Endodermal cell (in vitro differentiated cells): ENCODE measurements at places on chromosomes 5 and 9.

GRCh38 chr5:59091965-59092364 is 509.1 kb downstream of the RAB3C start:
- no peak for DNase-seq

DNA sequence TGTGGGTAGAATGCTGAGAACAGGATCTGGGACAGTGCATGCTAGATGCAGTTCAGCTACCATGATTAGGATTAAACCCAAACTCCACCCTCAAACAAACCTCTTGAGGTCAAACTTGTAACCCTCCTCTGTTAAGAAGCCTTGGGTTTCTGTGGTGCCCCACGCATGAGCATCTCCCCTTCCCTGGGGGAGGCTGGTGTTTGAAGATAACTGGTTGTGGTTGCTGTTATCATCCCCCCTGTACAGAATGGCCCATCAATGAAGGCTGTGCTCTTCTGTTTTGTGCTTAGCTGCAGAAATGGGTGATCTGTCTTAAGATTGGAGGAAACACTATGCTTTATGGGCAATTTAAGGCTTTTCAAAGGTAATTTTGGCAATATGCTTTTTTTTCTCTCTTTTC is 4.4 kb upstream of the DAB2IP start:
- no peak for DNase-seq

DNA sequence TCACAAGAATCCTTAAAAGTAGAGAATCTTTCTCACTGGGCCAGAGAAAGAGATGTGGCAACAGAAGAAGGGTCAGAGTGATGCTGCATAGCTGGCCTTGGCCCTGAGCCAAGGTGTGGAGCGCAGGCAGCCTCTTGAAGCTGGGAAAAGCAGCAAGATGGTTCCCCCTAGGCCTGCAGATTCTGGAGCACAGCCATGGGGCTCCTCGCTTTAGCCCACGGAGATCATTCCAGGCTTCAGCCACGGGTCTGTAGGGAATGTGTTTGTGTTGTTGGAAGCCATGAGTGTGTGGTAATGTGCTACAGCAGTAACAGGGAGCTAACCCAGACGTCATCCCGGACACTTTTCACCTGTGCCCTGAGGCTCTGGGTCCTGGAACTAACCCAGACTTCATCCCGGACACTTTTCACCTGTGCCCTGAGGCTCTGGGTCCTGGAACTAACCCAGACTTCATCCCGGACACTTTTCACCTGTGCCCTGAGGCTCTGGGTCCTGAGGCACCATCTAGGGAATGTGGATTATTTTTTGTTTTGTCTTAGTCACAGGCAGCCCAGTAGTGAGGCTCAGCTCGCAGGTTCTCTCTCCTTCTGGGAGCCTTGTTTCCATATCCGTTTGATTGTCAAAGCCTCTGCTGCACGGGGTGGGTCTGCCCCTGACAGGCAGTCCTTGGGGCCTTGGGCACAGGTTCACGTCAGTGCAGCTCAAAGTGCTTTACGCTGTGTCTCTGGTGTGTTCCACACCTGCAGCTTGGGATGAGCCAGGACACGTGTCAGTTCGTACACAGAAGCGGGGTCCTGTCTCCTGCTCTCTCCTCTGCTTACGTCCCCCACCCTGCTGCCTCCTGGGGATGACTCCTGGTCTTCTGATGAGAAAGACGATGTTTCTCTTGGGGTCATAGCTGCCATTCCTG is 56.3 kb upstream of the EXOC3 start:
- peak; percentile 43 for DNase-seq

DNA sequence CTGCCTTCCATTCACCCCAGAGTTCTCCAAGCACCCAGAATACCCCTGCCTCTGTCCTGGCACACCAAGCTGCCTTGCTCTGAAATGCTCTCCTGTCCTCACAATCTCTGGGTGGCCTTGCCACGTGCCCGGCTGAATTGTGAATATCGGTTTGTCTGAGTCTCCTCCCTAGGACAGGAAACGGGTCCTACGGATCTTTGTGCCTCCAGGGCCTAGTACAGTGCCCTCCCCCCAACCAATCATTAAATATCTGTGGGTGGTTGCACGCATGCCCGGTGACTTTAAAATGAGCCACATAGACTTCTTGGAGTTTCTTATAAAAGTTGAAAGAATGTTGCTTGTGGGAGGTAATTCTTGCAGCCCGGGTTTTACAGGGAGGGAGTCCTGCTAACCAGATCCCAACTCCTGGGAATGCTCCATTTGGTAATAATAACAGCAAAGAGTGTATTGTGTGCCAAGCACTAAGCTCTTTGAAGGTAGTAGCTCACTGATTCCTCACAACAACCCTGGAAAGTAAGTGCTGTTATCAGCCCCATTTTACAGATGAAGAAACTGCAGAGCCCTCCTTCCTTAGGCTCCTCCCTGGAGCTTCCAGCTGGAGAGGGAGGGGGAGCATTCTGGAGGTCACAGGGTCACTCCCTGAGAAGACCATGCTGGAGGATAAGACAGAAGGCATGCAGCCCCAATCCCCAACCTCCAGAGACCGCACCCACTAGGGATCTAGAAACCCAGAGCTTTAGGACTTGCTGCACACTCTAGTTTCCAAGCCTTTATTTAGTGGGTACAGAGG is 23.4 kb downstream of the URM1 start:
- DNase-seq: peak; percentile 46

GRCh38 chr5:54637654-54638053 is 120.1 kb downstream of the SNX18 start:
- DNase-seq: peak; percentile 86

- DNase-seq: no peak
These were observed 301.1 kb downstream of the CYLC2 start for GRCh38 chr9:103296189-103296588.

GRCh38 chr9:113425072-113425471 is 14.5 kb downstream of the C9orf43 start:
- peak; percentile 73 for DNase-seq

GRCh38 chr9:29717631-29718030 is 2144.3 kb upstream of the C9orf72 start:
- DNase-seq: no peak

DNA sequence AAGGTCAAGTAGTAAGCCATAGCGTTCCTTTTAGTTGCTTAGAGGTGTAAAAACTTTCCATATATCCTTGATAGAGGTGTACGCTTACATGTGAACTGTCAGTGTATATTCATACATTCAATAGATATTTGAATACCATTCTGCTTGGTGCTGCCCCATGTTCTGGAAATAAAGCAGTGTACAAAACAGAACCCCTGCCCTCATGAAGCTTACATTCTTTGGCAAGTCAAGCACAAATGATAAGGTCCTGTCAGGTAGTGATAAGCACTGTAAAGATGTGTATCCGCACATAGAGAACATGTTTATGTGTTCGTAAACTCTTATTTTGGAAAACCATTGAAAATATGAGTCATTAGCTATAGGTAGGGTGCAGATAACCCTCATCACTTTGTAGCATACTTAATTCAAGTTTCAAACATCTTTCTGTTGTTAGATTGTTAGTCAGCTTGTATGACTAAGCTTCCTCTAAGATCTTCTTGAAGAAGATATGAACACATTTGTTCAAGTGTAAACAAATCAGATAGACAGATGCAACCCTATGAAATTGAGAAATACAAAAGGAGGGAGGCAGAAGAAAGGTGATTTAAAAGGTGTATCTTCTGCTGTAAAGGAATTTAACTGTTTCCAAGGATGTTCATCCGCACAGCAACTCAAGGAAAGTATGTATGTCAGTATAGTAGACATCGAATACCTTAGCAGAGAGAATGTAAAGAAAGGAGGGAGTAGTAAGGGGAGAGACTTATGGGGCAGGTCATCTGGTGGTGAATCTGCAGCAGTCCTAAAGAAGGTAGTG is 1.6 kb downstream of the GTF3C4 start:
- no peak for DNase-seq

GRCh38 chr9:130693101-130693425 is 517 bp upstream of the EXOSC2 start:
- no peak for DNase-seq

GRCh38 chr5:138603249-138603920 is 28.2 kb upstream of the HSPA9 start:
- DNase-seq: no peak

GRCh38 chr9:83197591-83197990 is 134.6 kb upstream of the RASEF start:
- DNase-seq: no peak

- DNase-seq: no peak
These were observed 556.7 kb upstream of the GRIN3A start for GRCh38 chr9:102295188-102295587.

DNA sequence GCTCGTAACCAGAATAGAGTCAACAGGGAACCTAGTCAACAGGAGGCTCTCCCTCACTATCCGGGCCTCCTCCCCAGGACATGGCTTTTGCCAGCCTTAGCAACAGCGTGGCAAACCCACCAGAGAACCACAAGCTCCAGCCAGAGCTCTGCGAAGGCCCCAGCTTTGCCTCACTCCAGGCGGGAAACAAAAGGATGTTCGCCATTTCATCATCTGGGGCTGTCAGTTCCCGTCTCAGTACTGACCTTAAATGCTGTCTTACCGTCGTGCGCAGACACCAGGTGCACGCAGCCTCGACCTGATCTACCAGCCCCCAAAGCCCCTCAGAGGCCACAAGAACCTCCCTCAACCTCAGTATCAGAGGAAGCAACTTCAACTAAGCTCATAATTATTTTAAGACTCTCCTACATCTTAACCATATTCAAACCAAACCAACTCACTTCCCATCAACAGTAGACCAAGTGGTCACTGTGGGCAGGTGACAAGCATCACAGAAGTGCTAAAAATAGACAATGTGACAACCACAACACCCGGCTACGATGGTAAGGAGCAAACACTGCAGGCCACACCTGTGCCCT is 71.4 kb downstream of the SEMA4D start:
- DNase-seq: no peak

DNA sequence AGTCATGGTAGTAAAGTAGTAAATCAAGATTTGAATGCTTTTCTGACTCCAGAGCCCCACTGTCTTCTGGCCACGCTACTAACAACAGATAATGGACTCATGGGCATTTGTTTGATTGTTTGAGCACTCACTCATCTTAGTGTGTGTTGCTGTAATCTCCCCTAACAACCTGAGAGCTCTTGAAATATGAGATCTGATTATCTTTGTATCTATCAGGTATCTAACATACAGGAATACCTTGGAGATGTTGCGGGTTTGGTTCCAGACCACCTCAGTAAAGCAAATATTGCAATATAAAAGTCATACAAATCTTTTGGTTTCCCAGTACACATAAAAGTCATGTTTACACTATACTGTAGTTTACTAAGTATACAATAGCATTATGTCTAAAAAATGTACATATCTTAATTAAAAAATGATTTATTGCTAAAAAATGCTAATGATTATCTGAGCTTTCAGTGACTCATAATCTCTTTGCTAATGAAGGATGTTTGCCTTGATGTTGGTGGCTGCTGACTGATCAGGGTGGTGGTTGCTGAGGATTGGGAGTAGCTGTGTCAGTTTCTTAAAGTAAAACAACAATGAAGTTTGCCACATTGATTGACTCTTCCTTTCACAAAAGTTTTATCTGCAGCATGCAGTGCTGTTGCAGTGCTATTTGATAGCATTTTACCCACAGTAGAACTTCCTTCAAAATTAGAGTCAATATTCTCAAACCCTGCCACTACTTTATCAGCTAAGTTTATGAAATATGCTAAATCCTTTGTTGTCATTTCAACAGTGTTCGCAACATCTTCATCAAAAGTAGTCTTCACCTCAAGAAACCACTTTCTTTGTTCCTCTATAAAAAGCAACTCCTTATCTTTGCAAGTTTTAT is 92.2 kb downstream of the ZNF462 start:
- DNase-seq: no peak

GRCh38 chr9:87682618-87683017 is 43.3 kb upstream of the CTSL start:
- peak; percentile 22 for DNase-seq

GRCh38 chr5:100683881-100684280 is 148.7 kb downstream of the FAM174A start:
- no peak for DNase-seq

GRCh38 chr9:123112015-123112975 is 78.8 kb downstream of the GPR21 start:
- peak; percentile 73 for DNase-seq

DNA sequence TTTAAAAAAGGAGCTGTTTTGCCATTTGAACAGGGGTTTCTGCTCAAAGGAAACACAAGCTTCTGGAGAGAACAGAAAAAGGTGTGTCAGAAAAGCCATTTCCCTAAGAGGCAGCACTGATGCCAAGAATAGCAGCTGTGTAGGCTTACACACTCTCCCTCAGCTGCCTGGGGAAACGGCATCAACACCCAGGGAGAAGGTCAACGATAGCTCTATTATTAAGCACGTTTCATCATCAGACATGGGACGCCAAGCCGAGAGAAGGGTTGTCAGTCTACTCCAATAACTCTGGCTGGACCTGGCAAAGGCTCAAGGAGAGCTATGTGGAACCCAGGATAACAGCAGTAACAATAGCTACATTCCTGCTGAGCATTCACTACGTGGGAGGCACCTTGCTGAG is 314.2 kb downstream of the CDK5RAP2 start:
- DNase-seq: no peak

DNA sequence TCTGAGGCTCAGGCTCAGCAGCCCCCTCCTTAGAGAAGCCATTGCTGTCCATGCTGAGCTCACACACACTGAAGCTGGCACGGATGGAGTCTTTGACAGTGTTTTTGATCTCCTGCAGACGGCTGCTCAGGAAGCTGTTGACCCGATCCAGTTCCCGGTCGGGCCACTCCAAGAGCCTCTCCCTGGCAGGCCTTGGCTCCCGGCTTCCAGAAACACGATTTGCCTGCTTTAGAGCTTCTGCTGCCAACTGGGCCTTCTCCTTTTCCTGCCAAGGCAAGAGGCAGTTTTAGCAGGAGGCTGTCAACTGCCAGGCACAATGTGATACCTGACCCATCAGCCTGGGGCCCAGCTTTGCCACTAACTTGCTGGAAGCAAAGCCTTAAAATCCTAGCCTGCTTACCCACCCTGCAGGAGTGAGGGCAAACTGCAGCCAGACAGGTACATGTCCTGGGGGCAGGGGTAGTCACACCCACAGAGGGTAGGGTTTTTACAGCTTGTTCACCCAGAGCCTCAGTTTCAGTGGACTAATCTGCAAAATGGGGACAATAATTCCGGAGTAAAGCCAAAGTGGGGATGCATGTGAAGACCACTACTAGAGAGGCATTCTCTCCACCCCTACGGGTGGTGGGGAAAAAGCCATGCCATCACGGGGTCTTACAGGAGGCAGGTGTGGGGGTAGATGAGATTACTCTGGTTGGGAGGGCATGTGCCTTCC is 8.3 kb upstream of the DDX41 start:
- no peak for DNase-seq

- no peak for DNase-seq
These were observed 350.4 kb downstream of the OSTF1 start for GRCh38 chr9:75438716-75439115.

GRCh38 chr5:176628406-176629228 is 1.7 kb downstream of the SNCB start:
- no peak for DNase-seq

GRCh38 chr9:83598487-83598886 is 24.5 kb upstream of the IDNK start:
- no peak for DNase-seq

DNA sequence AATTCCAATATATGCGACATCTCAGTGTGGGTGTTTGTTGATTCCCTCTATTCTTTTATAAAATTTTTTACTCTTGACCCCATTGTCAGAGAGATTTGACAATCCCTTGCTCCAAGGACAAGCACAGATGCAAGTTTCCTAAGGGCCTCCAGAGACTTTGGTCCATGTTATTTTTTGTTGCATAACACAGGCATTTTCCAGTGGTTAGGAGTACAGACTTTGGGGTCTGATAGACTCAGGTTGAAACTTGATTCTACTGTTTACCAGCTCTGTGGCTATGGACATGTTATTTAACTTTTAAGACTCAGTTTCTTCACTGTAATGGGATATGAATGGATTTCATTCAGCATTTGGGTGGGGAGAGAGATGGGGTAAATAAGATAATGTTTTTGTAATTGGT is 361.3 kb downstream of the ENC1 start:
- no peak for DNase-seq
